ENCODE measurements at places on chromosomes 11 and 22.

GRCh38 chr11:105220121-105220520, 80.6 kb upstream of the CARD18 start:
- DNase-seq, result no peak

- no peak for DNase-seq
Measured at GRCh38 chr11:43250309-43250708, 61.5 kb upstream of the API5 start.

DNA sequence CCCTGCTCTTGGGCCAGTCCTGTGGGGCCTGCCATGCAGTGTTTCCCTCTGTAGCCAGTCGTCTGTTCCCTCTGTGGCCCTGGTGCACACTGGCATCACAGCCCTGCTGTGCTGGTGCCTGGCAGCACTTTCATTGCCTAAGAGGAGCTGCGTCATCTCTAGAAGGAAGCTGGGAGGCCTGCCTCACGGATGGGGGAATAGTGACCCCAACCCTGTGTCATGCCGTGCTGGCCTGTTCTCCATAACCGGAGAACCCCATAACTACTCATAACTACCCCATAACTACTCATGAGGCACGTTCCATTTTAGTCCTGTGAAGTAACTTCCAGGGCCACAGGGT, 14.0 kb downstream of the RAB36 start:
- DNase-seq, result no peak

DNA sequence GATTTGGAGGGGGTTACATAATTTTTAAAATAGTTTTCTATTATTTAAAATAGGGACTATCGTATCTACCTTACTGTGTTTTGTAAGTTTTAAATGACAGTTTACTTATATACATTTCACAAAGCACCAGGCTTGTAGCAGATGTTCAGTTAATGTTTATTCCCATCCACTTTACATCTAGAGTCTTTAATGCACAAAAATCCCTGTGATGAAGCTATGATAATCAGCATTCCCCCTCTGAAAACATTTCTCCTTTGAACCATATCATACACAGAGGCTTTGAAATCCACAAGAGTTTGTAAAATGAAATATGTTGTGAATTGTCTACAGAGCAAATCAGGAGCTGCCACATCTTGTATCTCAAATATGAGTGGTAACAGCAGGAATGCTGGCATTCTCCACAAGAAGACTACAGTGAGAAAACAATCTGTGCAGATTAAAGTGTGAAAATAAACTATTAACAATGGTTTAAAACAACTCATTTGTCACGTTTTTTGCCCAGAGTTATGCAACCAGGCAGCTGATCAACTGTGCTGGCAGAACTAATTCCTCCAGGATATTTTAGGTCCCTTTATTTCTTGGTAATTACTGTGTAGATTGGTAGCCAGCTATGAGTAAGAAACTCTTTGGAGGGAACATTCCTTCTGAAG, 699.1 kb upstream of the ARHGAP42 start:
- no peak for DNase-seq

GRCh38 chr11:37474889-37475288, 876.9 kb upstream of the RAG2 start:
- DNase-seq, result no peak

- no peak for DNase-seq
Measured at GRCh38 chr11:36235750-36236149, 53.5 kb downstream of the COMMD9 start.

GRCh38 chr11:104581246-104581980, 316.8 kb downstream of the CASP12 start:
- DNase-seq, result peak; percentile 39

- no peak for DNase-seq
Measured at GRCh38 chr11:73126804-73127480, 15.2 kb downstream of the FCHSD2 start.

GRCh38 chr11:37770145-37770544, 1172.1 kb upstream of the RAG2 start:
- peak; percentile 42 for DNase-seq

- DNase-seq, result no peak
Measured at GRCh38 chr22:19674929-19675253, 39.4 kb upstream of the SEPTIN5 start.

GRCh38 chr22:49906071-49906798, 12.0 kb downstream of the ALG12 start:
- DNase-seq, result no peak

- DNase-seq, result no peak
Measured at GRCh38 chr11:10324474-10324873, 19.6 kb downstream of the ADM start.

DNA sequence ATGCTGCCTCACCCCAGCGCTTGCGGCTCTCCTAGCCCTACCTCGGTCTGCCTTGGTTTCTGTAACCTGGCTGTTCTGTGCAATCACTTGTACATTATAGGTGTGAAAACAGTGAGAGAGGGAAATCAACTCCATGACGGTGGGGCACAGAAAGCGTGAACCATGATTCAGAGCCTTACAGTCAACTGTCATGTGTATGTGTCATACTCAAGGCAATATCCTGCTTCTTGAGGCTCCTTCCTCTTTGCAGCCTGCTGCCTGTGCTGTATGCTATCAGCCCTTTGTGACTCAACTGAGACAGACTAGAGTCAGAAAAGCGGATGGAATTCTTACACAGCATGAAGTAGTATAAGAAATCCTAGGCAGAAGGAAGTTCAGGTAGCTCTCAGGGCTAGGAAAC, 2.1 kb downstream of the NRIP3 start:
- DNase-seq, result peak; percentile 87

DNA sequence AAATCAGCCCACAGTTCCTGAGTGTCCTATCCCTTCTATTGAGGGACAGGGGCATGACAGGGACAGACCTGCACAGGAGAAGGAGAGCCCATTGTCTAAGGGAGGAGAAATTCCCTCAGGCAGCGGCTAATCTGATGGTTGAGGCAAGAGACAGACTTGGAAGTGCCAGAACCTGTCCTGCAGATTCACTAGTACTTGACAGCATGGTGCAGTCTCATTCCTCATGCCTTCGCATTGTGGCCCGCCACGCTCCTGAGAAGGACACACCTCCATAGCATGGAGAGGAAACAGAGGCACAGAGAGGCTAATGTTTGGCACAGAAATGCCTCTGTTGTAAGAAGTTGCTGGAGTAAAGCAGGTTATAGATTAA, 3.2 kb downstream of the P2RY6 start:
- DNase-seq, result no peak

DNA sequence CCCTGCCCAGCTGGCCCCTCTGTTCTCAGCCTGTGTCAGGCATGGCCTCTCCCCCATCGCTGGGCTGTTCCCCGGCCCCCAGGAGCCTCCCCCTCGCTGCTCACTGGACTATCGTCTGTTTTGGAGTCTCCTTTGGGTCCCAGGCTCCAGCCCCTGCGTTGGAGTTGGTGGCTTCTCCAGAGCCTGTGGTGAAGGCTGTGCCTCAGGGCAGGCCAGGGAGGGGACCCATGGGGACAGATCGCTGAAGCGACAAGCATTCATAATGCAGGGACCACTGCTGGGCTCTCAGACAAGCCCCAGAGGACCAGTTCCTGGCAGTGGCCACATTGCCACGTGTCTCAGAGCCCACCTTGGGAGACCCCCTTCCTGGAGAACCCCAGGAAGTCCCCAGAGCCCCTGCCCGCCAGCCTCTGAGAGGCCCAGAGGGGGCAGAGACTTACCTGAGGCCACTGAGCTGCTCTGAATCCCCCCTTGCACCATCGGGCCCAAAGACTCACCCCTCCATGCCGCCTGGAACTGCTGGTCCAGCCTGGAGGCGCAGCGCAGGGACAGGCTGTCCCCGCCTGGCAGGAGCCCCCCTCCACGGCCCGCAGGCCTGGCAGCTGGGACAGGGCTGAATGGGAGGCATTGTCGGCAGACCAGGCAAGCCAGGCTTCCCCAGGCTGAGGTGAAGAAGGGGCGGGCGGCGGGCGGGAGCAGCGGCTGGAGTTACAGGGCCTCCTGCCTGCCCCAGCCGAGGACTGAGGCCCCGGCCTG, at the start of gene CHADL:
TSS of gene CHADL (minus strand) at position 555 of the 756 bp plus-strand sequence. CDS start at position 505, 50 bp downstream.
- no peak for DNase-seq

- no peak for DNase-seq
Measured at GRCh38 chr11:65167656-65168055, 2.4 kb upstream of the SPDYC start.

Measured in mammary epithelial cell (primary cell).